Activated effector memory CD4-positive, alpha-beta T cell treated with anti-CD3 and anti-CD28 coated beads, Interleukin-2, amount 50 U/mL, for 16 hours (primary cell): ENCODE measurements at places on chromosomes 6 and 20.
A peak's percentile ranks its signal among the peaks of the same experiment; 100 is the strongest.

GRCh38 chr6:27667657-27668441 lies 194.9 kb upstream of the ZNF184 start:
- DNase-seq: no peak

- DNase-seq: peak; percentile 49
Measured at GRCh38 chr20:47886454-47887041, 101.3 kb upstream of the SULF2 start.

DNA sequence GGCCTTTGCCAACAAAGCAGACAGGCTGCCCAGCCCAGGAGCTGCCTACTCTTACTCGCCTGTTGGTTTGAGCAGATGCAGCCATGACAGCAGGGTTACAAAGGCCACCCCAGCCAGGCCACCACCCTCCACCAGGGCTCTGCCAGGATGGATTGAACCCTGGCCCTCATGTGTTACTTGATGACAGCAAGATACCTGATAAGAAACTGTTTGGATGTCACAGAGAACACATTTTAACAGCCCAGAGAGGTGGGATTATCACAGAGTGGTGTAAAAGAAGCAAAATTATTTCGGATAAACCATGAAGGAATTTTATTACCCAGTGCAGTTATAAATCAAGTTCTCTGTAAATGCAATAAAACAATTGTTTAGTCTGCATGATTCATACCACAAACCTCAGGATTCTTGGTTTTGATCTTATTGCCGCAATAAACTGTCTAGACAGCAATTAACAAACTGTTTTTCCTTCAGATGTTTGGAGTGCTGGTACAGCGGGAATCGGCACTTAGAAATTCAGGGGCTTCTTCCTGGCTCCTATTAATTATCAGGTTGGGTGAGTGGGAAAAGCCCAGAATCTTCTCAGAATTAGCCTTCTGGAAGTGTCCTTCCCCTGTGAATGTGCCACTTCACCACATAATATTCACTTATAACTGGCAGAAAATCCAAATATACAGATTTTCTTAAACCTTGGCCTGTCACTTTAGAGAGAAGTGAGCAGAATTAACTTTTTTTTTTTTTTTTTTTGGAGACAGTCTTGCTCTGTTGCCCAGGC lies 58.0 kb upstream of the SALL4 start:
- no peak for DNase-seq

DNA sequence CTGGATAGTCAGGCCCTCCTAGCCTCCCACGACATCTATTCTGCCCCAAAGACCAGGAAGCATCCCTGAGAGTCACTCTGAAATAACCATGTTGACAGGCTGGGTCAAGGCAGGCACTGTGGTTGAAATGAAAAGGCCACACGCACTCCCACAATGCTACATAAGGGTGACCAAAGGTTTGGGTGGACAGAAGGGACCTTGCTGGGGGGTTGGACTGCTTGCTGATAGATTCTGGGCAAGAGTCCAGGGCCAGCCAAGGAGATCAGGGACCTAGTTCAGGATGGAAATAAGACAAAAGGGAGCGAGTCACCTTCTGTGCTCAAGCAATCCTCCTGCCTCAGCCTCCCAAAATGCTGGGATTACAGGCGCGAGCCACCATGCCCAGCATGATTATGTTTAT lies 32.5 kb upstream of the DSN1 start:
- DNase-seq: no peak

DNA sequence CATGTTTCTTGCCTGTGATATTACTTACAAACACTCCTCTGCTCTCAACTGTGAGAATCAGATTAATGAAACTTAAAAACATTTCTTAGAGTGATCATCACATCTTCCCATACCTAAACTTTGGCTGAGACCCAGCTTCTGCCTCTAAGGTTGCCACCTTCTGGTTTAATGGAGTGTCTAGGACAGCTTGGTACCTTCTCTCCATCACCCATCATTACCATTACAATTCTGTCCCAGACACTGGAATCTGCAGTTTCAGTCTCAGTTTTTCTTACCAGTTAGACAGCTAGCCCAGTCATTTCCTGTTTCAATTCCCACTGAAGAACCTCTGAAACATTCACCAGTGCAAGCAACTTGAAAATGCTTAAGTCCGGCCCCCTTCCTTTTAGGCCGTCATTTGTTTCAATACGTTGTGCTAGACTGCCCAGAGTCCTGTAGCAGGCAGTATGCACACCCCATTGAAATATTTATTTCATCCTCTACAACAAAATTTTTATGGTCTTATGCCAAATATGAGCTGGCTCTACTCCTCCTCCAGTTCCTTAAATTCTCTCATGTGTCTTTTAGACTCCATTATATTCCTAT lies 107.0 kb upstream of the FOXO3 start:
- DNase-seq: no peak

GRCh38 chr6:17475606-17476244 lies 82.3 kb downstream of the CAP2 start:
- no peak for DNase-seq

DNA sequence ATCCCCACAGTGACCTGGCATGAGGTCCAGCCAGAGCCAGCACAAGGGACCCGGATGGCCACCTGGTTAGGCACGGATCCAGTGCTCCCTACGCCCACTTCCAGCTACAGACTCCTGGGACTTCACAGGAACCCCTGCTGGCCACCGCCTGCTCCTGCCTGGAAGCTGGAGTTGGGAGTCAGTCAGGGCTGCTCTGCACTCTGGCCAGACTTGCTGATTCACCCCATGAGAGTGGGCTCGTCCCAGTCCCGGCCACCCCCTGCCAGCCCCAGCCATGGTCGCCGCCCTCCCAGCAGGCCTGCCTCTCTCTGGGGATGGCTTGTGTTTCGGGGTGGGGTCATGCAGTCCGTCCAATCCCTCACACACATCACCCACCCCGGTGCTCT lies 125.8 kb downstream of the DLL1 start:
- DNase-seq: no peak

GRCh38 chr20:3067139-3068014 lies 4.0 kb upstream of the OXT start:
- no peak for DNase-seq

GRCh38 chr20:59190466-59190865 lies 26.8 kb downstream of the ZNF831 start:
- no peak for DNase-seq

DNA sequence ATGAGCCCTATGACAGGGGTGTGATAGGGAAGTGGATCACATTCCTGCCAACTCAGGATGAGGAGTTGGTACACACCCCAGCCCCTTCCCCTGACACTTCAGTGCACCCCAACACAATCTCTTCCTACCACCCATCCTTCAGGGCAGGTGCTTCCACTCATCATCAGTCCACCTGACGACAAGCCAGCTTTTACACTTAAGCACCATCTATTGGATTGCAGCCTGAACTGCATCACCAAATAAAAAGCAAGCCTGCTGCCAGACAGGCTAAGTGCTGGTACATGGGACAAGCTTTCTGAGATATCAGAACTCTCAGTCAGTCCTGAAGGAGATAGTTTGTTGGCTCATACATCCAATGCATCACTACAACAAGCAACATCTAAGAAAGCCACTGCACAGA lies 69.0 kb upstream of the TMEM200A start:
- no peak for DNase-seq

DNA sequence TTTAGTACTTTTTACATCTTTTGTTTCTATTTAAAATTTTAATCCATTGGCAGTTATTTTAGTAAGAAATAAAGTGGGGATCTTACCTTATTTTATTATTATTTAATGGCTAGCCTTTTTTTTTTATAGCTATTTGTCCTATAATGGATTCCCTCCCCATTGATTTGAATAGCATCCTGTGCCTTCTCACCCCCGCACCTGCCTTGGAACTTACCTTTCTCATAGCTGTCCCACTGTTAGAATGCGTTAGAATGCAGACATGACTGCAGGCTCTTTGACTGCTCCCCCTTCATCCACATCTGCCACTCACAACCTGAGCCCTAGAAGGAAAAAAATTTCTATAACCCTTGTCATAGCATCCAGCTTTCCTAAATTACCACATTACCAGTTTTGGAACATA lies 9.1 kb downstream of the PKIB start:
- no peak for DNase-seq

GRCh38 chr20:45318386-45318939 lies 10.4 kb upstream of the MATN4 start:
- no peak for DNase-seq

DNA sequence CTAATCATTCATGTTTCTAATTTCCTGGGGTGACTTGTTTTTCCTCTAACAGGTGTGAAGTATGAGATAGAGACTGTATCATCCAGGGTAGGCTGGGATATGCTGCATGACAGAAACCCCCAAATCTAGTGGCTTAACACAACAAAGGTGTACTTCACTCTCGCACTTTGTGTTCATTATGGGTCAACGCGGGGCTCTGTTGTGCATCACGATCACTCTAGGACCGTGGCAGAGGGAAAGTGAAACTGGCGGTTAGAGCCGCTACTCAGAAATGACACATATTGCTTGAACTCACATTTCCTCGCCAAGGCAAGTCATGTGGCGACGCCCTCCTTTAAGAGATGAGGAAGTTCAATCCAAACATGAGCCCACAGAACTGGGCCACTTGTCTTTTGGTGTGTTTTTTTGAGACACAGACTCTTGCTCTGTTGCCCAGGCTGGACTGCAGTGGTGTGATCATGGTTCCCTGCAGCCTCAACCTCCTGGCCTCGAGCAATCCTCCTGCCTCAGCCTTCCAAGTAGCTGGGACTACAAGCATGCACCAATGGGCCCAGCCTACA lies 41.3 kb downstream of the PCNA start:
- DNase-seq: peak; percentile 89

DNA sequence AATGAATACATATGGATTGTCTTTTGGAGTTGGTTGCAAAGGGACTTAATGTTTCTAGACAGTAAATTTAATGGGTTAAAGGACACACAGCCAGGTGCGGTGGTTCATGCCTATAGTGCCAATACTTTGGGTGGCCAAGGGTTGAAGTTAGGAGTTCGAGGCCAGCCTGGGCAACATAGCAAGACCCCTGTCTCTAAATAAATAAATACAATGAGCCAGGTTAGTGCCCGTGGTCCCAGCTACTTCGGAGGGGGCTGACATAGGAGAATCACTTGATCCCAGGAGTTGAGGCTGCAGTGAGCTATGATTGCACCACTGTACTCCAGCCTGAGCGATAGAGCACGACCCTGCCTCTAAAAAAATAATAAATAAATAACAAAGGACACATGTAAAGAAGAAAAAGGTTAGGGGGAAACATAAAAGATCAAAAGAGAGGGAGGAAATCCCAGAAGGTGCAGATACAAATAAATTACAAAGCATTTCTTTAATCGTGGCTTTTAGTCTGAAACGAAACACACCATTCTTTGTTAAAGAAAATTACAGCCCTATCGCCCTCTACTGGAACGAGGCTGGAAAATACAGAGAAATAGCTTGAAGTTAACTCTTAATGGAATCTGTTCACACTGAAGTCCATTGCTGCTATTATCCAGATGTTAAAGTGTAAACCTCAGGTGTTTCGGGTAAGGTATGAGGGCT lies 42.6 kb upstream of the SCML4 start:
- no peak for DNase-seq

DNA sequence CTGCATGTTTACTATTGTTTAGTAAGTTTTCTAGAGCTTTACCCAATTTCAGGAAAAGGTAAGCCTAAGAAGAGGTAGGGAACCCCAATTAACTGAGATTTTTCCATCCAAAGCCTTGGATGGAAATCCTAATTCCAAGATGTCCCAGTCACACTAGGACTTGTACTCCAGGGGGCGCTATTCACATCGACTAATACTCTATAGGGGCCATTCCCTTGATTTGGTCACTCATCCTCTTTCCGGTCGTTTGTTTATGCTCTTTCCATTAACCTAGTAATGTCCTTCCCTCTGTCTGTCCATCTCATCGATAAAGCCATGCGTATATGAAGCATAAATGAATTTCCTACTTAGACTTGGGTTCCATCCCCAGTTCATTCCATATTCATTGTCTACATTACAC lies 80.8 kb upstream of the FUCA2 start:
- no peak for DNase-seq

DNA sequence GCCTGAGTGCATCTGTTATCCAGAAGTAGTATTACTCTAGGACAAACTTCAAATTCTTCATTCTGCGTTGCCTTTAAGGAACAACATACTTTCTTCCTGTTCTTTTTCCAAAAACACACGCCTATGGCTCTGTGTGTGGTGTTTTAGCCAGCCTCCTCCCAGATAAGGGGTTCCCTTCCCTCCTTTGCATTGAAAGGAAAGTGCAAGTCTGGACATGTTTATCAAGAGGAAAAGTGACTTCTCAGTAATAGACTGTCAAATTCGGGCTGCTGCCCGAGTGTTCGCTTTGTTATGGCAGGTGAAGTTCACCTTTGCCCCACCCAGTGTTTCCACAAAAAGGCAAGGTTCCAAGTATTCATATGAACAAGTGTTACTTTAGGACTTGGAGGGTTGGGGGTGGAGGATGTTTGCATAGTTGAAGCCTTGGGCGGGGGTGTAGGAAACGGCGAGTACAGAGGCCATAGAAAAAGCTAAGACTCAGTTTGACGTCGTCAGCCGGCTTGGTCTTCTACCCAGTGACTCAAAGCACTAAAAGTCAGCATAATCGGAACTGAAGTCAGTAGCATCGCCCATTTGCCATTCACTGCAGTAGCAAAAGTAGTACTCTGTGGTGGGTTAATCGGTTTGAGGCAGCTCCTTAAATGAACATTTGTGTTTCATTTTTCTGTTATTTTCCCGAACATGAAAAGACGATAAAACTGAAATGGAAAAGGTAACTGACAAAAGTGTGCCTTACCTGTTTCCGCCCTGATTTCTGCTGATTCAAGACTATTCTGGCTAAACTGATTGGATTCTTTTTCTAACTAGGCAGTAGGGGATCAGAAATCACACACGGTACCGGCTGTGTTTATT lies 12.5 kb downstream of the PRDM1 start:
- DNase-seq: peak; percentile 91

- DNase-seq: no peak
Measured at GRCh38 chr6:138545621-138545980, 46.3 kb upstream of the NHSL1 start.

DNA sequence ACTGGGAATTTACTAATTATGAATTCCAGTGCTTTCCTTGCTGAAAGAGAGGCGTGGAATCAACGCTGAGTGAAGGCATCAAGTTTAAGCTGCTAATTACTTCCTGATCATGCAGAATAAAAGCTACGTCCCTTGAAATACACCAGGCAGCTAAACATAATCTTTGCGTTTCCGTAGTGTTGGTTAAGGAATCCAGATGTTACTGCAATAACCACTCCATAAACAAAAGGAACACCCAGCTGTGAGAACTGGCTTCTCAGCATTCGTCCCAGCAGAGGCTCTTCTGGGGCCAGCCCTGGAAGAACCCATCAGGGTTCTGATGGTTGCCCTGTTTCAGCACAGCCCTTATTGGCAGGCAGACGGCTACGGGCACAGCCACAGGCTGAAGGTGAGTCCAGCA lies 111.4 kb downstream of the CDH26 start:
- DNase-seq: no peak

GRCh38 chr20:8740265-8740664 lies 328.6 kb upstream of the PLCB4 start:
- DNase-seq: no peak
